CD4-positive, alpha-beta T cell treated with Interleukin-17A for 1 hour (primary cell): ENCODE measurements at places on chromosomes 1 and 21.

DNA sequence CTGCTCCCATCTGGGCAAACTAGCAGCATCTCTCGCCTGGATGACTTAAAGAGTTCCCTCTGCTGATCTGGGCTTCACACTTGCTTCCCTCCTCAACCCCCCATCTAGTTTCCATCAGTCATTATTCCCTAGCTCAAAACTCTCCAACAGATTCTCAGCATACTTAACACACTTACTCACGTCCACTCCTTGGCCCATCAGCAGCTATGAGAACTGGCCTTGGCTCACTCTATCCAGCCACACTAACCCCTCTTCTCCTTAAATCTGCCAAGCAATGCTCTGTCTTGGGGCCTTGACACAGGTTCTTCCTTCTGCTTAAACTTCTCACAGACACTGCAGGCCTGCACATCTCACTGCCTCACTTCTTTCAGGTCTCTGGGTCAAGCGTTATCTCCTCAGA lies 41.6 kb downstream of the GNG12 start:
- DNase-seq: no peak

GRCh38 chr1:214862421-214862820 lies 220.1 kb upstream of the KCNK2 start:
- no peak for DNase-seq

DNA sequence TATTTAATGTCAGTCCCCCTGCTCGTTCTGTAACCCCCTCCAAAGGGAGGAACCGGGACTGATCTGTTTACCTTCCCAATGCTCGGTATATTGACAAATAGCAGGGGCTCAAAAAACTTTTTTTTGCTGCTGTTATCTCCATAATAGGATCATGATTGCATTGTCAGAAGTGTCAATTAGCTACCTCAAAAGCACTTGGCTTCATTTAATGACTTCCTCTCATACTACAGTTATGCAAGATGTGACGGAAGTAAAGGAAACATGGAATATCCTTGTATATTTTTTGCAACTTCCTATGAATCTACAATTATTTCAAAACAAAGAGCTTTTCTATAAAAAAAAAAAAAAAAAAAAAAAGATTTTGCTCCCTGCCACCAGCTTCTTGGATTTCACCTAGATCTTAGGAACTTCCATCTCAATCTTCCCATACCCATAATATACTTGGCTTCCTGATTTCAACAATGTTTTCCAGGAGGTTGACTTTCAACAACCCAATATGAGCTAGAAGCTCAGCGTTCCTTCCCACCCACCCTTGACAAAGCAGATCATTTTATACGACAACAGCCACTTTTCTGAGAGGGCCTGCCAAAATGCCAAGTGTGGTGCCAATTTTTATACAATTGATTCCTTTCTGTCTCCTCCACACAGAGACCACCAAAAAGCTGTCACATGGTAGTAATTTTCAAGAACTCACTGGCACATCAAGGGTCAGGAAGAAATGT lies 71.7 kb downstream of the SETD4 start:
- no peak for DNase-seq

- DNase-seq: no peak
Observed at GRCh38 chr1:106798991-106799390, 257.5 kb upstream of the PRMT6 start.

DNA sequence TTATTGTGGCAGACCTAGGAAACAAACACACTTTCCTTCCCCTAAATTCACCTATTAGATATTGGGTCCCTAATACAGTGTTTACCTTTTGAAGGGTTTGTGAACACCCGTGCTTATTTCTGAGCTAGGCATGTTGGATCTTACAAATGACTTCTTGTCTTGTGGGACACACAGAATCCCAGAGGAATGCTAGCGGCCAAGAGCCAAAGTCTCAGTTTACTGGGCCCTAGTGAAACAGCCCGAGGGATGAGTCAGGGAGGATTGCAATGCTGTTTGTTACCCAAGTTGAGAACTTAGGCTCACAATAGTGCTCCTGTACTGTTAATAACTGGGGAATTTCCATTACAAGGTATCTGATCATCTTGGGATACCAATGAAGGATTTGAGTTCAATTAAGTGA lies 100.1 kb upstream of the AKT3 start:
- no peak for DNase-seq

GRCh38 chr1:234372011-234372757 lies 1.1 kb upstream of the COA6 start:
- no peak for DNase-seq

GRCh38 chr1:189357317-189357716 lies 1120.3 kb downstream of the BRINP3 start:
- no peak for DNase-seq

DNA sequence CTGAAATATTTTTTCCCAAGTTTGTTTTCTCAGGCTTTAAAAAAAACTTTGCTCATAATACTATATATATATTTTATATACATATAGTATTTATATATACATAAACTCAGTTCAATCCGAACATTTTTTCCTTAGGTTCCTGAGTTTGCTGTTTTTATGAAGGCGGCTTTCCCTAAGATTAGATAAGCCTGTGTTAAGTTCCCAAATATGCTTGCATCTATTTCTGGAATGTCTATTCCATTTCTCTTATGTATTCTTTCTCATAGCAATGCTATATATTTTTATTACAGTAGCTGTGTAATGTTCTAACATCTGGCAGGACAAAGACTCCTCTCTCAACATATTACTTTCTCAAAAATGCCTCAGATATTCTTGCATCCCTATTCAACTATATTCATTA lies 45.9 kb downstream of the ADSS2 start:
- no peak for DNase-seq

DNA sequence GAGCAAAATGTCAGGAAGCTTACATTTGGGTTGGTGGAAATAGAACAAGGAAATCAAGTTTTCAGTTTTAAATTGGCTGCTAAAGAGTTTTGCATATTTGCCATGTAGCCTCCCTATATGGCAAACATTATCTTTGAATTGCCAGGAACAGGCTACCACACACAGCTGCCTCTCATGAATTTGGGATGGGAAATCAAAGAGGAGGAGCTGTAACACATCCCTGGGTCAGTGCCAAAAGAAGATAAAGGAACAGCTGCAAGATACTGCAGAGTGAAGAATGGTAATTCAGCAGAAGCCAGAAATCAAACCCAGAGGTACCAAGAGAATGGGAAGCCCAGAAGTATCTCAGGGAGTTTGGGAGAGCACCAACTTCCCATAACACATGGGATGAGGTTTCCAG lies 18.6 kb upstream of the RASAL2 start:
- no peak for DNase-seq
